ENCODE measurements at places on chromosomes 7 and 10.

GRCh38 chr7:11668727-11669126 lies 163.3 kb downstream of the THSD7A start:
- DNase-seq, result no peak

GRCh38 chr10:122850705-122851640 lies 5.3 kb upstream of the CUZD1 start:
- DNase-seq, result no peak

- no peak for DNase-seq
Observed at GRCh38 chr10:5744849-5745248, 60.2 kb downstream of the TASOR2 start.

- no peak for DNase-seq
Observed at GRCh38 chr7:99393355-99394187, 14.8 kb downstream of the PDAP1 start.

DNA sequence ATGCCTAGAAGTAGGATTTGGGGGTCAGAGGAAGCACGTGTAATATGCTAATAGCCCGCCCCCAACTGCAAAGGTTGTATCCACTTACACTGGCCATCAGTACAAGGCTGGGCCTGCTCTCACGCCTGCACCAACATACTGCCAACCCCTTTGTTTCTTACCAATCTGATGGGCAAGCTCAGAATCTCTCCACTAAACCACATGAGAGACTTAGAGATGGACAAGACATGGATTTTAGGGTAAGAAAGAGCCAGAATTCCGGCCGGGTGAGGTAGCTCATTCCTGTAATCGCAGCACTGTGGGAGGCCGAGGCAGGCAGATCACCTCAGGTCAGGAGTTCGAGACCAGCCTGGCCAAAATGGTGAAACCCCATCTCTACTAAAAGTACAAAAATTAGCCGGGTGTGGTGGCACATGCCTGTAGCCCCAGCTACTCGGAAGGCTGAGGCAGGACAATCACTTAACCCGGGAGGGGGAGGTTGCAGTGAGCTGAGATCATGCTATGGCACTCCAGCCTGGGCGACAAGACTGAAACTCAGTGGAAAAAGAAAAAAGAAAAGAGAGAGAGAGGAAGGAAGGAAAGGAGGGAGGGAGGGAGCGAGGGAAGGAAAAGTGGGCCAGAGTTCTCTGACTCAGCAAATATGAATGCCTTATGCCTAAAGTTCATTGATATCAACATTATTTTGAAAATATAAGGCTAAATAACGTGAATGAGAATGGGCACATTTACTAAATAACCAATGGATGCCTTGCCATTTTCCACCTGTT lies 162.2 kb downstream of the SLIT1 start:
- DNase-seq, result no peak

DNA sequence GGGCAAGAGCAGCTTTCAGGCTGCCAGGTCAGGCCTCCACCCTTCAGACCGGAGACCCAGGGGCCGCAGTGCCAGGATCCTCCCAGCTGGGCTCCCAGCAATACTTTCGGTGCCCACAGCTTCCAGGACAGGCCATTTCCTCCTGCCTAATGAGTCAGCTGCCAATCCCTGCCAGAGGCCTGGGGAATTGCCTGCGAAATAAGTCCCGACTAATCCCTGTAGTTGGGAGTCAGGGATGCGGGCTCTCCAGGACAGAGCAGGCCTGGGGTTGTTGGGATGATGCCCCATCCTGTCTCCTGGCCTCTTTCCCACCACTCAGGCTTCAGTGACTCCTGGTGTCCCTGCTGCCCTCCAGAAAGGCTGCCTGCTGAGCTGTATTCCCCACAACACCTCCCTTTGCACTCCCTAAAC lies 143.5 kb upstream of the UNC5B start:
- no peak for DNase-seq

- DNase-seq, result no peak
Observed at GRCh38 chr7:45623740-45624391, 49.7 kb downstream of the ADCY1 start.

Data from effector CD4-positive, alpha-beta T cell (primary cell).